Right renal cortex interstitium (tissue), 3 donors: ENCODE measurements at places on chromosomes 4 and X. TPM values are rescaled to one million over a fixed set of nuclear protein-coding genes. Genes with fewer than 3 reads are reported as not detected.

GRCh38 chrX:20514358-20514757, 247.6 kb upstream of the RPS6KA3 start:
- DNase-seq, result no peak

The TMPRSS11D gene
- polyA plus RNA-seq, result not detected

GRCh38 chrX:44349561-44349960, 6.1 kb upstream of the EFHC2 start:
- DNase-seq, result no peak

The BEX2 gene
- polyA plus RNA-seq, result 95.4 TPM

The GLRB gene
- polyA plus RNA-seq, result 14.8 TPM

- DNase-seq, result no peak
These were observed 19.7 kb downstream of the SHROOM2 start for GRCh38 chrX:9805956-9806355.

The DMRTC1 gene
- 0.33 TPM for polyA plus RNA-seq

DNA sequence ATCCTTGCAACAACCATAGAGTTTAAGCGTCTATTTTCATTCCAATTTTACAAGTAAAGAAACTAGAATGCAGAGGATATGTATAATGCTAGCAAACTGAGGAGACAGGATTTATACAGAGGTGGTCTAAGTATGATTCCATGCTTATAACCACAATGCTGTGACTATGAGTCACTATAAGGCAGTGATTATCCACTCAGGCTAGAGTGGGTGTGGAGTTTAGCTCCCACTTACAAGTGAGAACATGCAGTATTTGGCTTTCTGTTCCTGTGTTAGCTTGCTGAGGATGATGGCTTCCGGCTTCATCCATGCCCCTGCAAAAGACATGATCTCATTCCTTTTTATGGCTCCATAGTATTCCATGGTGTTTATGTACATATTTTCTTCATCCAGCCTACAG, 41.6 kb upstream of the EDA2R start:
- no peak for DNase-seq

DNA sequence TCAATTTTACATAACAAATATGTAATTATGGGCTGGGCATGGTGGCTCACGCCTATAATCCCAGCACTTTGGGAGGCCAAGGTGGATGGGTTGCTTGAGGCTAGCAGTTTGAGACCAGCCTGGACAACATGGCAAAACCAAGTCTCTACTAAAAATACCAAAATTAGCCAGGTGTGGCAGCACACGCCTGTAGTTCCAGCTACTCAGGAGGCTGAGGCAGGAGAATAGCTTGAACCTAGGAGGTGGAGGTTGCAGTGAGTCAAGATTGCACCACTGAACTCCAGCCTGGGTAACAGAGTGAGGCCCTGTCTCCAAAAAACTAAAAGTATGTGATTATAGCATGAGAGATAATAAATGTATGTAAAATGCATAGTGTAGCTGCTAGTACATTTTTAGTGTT, 229.0 kb downstream of the PPARGC1A start:
- DNase-seq, result no peak
